GOT3 (cell line): ENCODE measurements at places on chromosomes 7 and 10.

DNA sequence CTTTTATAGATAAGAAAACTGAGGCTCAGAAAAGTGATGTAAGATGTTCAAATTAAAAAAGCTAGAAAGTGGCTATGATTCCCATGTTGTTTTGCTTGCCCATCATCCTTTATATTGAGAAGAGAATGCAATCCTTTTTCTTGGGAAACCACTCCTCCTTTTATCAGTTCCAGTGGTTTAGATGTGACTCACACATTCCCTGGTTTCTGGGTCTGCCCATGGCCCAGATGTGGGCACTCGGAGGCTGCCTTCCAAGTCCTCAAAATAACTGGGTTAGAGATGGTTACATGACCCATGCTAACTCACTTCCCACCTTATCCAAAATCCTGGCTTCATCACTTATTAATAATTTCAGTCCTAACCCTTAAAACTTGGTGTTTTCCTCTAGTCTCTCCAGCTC, 550.0 kb downstream of the MDFIC start:
- no peak for DNase-seq

GRCh38 chr10:35640951-35641675, 983 bp downstream of the FZD8 start:
- DNase-seq = peak; percentile 17

DNA sequence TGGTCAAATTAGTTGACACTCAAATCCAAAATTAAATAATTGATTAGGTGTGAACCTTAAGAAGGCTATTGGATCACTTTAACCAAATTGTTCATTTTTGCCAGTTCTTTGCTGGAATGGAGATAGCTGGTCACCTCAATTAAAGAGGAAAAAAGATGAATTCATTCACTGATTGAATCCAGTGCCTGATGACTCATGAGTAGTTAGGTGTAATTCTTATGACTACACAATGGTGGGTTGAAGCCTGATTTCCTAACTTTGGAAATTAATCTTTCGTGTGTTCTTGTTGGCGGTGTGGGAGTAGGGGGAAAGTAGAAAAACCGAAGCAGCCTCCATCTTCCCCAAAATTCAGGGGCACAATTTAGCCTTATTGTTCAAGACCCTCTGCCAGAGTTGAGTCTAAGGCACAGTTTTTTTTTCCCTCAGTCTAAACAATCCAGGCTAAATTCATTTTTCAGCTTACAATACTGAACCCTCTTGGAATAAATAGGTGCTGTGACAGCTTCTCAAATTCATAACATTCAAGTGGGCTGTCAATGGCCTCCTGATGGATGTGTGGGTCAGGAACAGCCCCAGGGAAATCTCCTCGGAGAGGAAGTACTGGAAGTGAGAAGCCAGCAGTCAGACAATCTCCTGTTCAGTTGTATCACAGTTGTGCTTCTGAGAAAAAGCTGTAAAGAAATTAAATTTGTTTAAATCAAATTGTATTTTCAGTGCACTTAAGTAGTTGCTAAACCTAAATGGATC, 356.6 kb downstream of the BBS9 start:
- no peak for DNase-seq

DNA sequence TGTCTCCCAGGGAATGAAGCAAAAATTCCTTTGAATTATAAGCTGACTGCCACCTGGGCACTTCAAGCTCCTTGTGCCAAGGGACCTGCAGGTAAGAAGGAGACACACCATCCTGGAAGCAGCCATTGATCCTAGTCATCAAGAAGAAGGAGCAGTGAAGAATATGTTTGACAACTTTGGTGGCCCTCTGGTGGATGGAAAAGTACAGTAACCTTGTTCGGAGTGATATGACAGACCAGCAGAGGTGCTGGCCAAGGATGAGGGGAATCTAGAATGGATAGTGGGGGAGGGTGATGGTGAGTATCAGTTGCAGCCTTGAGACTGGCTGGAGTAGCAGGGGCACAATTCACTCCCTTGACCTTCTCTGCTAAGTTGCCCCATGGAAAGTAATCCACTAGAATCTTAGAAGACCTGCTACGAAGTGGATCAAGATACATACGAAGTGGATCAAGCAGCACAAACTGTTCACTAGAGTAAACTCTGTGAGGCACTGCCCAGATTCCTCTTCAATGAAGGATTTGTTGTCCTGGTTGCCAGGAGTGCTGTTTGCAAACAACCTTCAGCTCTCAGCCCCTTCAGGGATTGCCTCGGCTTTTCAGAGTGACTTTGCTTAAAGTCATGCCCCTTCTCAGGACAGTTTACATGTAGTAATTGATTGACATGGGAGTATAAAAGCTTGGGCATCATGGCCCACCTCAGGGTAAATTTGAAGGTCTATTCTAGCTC, 44.8 kb upstream of the ORC5 start:
- DNase-seq = no peak

GRCh38 chr10:120606051-120606764, 149.2 kb downstream of the PLPP4 start:
- DNase-seq = no peak

GRCh38 chr10:4902571-4903011, 60.6 kb upstream of the AKR1C1 start:
- DNase-seq = no peak

GRCh38 chr7:145584401-145584800, 532.2 kb upstream of the CNTNAP2 start:
- no peak for DNase-seq

DNA sequence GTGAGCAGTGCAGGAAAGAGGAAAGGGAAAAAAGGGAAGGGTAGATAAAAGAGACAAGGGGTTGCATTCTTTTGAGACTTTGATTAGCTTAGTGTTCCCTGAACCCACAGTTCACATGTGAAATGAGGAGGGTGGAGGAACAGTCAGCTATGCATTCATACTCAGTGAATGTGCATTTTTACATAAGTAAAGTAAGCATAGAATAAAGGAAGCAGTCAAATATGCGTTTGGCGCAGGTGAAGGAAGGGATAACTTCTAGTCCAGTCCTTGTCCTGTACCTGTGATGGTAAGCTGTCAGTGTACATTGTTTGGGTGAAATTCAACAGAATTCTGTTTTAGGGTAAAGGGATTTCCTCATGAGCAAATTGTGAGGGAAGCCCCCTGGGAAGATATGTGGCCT, 28.1 kb downstream of the HK1 start:
- no peak for DNase-seq

GRCh38 chr10:29120216-29120615, 168.7 kb upstream of the LYZL1 start:
- DNase-seq = no peak

- DNase-seq = no peak
These were observed 41.8 kb downstream of the COL17A1 start for GRCh38 chr10:104043854-104044253.

GRCh38 chr10:43226441-43226840, 40.4 kb downstream of the RASGEF1A start:
- DNase-seq = no peak

GRCh38 chr10:55283031-55283430, 482.0 kb upstream of the PCDH15 start:
- no peak for DNase-seq

DNA sequence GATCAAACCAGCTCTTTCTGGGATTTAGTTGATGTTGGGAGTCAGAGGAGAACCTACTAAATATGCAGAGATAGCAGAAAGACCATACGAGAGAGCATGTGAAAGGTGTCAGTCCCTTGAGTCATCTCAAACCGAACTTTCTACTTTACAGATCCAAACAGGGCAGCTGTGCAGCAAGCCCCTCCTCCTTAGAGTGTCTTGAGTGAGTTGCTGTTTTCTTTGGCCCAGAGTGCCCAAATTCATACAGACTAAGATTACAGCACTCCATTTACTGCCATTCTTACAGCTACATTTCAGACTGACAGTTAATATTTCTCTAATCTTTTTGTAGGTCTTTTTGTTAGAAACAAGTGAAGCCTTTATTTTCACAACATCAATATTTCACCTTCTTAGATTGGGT, 53.4 kb downstream of the NRCAM start:
- no peak for DNase-seq

- DNase-seq = no peak
These were observed 39.1 kb upstream of the DIP2C start for GRCh38 chr10:728603-729002.

DNA sequence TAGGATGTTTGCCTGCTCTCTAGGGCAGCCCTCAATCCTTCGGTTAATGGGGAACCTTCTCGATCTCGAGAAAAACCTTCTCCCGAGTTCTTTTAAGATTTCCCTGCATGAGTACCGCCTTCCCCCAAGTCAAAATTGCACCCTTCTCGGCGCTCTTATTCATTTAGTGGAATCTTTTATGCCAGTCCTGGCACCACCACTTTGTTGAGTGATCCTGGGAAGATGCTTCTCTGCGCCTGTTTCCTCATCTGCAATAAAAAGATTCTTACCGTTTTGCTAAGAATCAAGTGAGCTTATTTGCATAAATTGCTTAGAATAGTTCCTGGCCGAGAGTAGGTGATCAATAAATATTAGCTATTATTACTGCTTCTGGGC, 697 bp downstream of the ARPC1A start:
- no peak for DNase-seq

DNA sequence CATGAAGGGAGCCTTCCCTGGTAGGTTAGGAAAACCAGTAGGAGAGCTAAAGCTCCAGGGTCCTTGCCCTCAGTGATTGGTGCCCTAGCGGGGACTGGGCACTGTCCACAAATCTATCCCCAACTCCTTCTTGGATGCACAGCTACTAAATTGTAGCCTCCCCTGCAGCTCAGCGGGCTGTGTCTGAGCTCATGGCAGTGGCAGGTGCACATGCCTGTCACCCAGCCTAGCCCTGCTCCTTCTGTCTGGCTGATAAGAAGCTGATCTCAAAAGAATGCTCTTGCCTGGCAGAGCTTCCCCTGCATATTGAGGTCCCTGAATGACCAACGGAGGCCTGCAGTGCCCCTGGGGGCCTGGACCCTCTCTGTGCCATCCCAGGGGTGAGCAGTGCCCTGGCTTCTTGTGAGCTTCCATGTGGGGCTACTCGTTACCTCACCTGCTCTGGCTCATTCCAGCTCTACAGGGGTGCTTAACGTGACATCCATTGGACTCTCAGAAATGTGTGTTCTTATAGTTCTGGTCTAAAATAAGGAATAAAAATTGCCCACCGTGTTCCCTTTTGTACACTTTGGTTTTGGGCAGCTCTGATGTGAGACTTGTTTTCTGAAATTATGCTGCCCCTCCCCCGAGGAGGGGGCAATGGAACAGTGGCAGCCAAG, 59.8 kb upstream of the ANTXRL start:
- no peak for DNase-seq

GRCh38 chr10:67853512-67853911, 15.5 kb upstream of the DNAJC12 start:
- DNase-seq = no peak

- no peak for DNase-seq
These were observed 444.2 kb upstream of the MKI67 start for GRCh38 chr10:128570319-128570995.

DNA sequence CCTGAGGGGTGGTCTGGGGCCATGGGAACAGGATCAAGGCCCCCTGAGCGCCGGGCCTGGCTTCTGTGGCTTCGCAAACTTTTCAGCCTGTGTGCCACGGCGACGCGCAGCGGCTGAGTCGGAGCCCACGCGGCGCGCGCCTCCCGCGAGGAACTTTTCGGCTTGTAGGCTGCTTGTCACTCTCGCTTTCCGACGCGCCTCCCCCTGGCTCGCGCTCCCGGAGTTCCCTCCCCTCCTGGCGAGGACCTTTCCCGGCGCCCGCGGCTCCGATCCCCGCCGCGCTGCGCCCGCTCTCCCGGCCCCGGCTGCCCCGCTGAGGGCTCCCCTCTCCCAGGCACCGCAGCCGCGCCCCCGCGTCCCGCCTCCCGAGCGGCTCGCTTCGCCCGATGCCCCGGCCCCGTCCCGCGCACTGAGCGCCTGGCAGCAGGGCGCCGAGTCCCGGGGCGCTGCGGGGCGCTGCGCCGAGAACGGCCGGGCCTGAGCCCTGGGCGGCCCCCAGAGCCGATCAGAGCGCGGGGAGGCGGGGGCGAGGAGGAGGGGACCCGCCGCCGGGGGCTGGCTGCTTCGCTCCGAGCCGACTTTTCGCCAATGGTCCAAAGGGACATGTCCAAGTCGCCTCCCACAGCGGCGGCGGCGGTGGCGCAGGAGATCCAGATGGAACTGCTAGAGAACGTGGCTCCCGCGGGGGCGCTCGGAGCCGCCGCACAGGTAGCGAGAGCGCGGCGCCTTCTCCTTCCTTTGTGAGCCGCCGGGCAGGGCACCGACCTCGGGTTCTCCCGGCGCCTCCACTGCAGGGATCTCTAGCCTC, at the start of gene CACNB2:
Gene CACNB2, plus strand, starts transcription at position 276 of the 808 bp plus-strand sequence.
- DNase-seq = no peak

DNA sequence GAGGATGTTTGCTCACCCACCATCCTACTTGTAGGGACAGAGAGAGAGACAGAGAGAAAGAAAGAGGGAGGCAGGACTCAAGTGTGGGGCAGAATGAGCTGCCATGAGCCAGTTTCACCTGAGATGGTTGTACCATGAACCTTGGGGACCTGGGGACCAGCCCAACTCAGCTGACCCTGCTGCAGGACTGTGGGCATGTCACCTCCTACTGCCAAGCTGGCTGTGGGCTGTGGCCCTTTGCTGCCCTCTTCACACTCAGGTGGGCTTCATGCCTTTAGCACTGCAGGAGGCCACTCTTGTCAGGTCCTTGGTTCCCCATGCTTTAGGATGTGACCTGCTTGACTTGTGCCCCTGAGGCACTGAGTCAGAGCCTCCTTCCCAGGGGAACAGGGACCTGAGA, 108.2 kb upstream of the PCBD1 start:
- no peak for DNase-seq

- no peak for DNase-seq
These were observed 254.6 kb downstream of the PTEN start for GRCh38 chr10:88117869-88118632.

- DNase-seq = no peak
These were observed 285.2 kb downstream of the DNAJB6 start for GRCh38 chr7:157622000-157622399.

GRCh38 chr10:79898597-79899325, 50.1 kb downstream of the SFTPD start:
- no peak for DNase-seq

GRCh38 chr7:101923602-101923985, 106.2 kb downstream of the CUX1 start:
- no peak for DNase-seq

- no peak for DNase-seq
These were observed 1.4 kb downstream of the FXYD4 start for GRCh38 chr10:43372765-43373361.

DNA sequence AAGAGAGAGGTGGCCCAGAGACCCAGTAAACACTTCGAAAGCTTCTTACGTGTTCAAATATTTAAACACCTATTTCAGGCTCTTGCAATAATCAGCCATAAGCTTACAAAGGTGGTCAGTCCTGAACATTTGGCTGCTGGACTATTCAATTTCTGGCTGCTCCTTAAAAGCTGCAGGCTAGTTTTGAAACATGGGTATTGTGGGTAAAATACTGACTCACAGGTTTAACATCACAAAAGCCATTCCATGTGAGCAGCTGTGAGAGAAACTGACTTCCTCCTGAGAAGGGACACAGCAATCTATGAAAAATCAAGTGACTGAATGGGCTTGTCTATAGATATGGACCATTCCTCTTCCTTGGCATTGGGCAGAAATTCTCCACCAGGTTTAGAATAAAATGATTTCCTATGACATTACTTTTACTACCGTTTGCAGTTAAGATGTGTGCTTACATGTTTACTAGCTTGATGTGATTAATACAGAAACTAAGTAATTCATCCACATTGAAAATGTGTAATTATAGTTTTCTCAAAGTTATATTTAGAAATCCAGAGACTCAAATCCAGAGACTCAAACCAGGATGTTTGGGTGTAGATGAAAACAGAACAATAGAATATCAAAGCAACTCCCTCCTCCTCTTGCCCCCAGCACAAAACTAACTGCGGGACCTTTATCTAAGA, 252.3 kb downstream of the GATA3 start:
- DNase-seq = no peak

GRCh38 chr10:69948261-69948660, 104.4 kb upstream of the MACROH2A2 start:
- DNase-seq = no peak

GRCh38 chr7:49706106-49706505, 67.3 kb upstream of the VWC2 start:
- no peak for DNase-seq
